ENCODE measurements at places on chromosomes 6 and 20.

DNA sequence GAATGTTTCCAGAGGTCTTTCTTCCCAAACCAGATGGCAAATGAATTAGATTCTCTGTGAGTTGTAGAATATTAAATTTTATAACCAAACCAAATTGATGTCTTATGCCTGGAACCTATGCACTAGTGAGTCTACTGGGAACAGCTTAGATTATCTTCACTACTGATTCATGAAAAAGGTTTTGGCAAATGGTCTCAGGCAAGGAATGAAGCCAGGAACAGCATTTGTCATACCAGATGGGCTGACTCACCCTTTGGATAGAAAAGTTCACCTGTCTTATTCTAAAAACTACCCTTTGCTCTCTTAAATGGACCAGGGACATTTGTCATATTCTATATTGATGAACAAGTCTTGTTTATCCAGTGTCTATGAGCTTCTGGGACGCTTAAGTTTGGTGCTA is 135.4 kb upstream of the ECI2 start:
- no peak for DNase-seq

- DNase-seq, result no peak
These were observed 448.7 kb downstream of the PREX1 start for GRCh38 chr20:48378976-48379675.

DNA sequence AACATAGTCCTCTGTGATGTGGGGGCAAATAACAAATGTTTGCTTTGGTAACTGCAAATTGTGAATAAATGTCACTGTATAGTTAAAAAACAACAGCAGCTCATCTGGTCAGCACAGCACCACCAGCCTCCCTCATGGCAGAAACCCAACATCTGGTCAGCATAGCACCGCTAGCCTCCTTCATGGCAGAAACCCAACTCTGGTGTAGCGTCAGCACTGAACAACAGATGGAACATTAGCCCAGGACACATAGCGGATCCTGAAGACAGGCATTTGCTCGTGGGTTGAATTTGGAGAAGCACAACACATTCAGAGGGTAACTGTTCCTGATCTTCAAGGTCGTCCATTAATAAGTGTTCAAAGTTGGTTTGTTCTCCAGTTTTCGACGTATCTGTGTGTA is 265.9 kb downstream of the DLL1 start:
- DNase-seq, result peak; percentile 29

DNA sequence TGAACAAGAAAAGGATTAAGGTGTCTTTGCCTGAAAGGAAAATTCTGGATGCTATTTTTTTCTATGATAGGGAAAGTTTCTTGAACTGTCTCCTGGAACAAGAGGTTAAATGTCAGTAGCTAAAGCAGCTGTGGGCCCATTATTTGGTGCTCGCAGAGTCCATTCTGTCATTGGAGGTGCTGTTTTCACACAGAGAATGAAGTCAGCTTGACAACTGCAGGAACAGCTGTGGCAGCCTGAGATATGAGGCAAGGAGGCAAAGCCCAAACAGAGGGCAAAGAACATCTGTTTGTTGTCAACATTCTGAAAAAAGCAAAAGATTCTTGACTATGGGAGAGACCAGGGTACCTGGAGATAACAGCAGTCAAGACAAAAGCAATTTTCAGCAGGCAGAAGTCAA is 548.2 kb downstream of the KIF16B start:
- no peak for DNase-seq
